ENCODE measurements at places on chromosomes 12 and 14.

GRCh38 chr12:47977046-47977771, 13.8 kb downstream of the TMEM106C start:
- DNase-seq, result no peak

DNA sequence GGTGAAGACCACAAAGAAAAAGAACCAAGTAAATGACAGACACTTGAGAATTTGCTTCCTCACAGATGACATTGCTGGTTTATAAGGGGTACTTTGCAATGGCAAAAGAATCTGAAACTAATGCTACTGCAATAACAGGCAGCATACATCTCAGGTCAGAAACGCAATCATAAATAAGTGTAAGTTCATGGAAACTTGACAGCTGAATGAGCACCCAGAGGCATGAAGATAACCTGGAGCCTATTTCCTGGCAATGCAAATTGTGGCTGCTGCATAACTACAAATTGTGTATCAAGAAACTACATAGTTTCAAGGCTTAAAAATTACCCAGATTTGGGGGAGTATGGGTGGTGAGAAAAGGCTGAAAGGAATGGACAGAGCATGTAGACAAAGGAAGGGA, 8.5 kb upstream of the MYO1A start:
- DNase-seq, result no peak

GRCh38 chr12:19997656-19998400, 370.5 kb upstream of the PDE3A start:
- DNase-seq, result no peak

- no peak for DNase-seq
Measured at GRCh38 chr12:100995201-100995600, 200.6 kb downstream of the ANO4 start.

DNA sequence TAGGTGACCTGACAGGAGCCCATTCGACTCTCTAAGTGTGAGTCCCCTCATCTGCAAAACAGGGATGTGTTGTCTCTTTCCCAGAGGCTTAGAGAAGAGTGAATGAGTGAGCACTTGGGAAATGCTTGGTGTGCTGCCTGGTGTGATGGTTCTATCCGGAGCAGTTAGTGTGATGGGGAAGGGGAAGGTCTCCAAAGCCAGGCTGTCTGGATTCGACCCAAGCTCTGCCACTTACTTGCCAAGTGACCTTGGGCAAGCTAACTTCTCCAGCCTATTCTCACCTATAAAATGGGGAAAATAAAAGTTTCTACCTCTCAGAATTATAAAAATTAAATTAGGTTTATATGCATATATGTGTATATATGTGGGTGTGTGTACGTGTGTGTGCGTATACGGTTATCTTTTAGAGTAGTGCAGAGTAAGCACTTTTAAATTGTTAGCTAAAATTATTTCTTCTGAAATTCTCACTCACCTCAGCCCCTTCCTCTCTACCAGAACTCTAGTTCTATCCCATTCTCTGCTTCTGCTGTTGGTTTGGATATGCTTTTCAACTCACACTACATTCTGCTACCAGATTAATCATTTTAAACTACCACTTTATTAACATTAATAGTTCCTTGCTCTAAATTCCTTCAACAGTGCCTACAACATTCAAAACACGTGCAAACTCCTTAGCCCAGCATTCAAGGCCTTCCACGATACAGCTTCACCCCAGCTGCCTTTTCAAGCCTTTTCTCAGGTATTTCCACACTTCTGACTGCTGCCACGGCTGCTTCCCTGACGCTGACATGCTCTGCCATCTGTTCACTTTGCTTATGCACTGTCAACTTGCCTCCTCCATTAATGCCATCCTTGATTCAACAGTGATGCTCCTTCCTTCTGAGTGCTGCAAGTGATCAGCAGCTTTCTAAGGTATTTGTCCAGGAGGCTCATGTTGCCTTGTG, 55.3 kb downstream of the DICER1 start:
- DNase-seq, result no peak

DNA sequence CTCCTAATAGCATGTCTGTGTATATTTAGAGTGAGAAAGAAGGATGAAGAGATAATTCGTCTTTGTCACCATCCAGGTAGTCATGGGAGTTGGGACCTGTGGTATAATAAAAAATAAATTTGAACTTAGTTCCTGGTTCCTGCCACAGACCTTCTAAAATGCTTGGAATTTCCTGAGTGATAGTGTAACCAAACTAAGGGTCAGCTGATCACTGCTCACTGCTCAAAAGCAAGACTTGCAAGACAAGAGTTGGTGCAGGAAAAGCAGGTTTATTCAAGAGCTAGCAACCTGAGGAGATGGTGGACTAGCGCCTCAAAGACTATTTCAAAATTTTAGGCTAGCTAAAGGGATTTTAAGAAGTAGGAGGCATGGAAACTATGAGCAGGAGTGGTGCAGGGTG, 19.1 kb downstream of the ANG start:
- DNase-seq, result no peak

GRCh38 chr14:59303216-59303615, 114.7 kb downstream of the DAAM1 start:
- no peak for DNase-seq

- DNase-seq, result no peak
Measured at GRCh38 chr14:34713681-34714319, 593 bp downstream of the CFL2 start.

- no peak for DNase-seq
Measured at GRCh38 chr12:26659930-26660329, 173.1 kb downstream of the ITPR2 start.

DNA sequence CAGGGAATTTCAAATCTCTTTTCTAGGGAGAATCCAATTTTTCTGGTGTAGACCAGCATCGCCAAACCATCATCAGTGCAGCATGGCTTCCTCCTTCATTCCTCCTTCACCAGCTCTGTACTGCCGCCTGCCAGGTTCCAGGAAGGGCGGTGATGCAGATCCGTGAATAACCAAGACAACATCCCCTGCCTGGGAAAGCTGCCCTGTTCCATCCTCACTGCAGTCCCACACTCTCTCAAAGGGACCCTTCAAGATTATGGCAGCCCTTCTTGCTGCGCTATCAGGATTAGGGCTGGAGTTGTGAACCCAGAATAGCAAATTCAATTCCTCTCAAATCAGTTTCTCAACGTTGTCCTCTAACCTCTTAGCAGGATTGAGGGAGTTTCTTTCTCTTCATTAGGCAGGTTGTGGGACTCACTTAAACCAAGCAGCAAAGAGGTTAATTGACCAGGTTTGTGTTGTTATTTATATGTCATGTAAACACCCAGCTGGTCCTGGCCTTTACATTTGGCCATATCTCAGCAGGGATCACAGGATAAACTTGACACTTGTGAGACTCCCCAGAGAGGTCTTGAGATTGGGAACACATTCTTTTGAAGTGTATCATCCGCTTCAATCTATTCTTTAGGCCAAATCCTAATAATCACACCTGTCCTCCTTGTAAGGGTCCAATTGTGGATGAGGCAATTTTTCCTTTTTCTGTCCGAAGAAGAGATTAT, 26.2 kb downstream of the TMEM30B start:
- no peak for DNase-seq

- DNase-seq, result no peak
Measured at GRCh38 chr12:131793243-131794022, 34.8 kb upstream of the MMP17 start.

DNA sequence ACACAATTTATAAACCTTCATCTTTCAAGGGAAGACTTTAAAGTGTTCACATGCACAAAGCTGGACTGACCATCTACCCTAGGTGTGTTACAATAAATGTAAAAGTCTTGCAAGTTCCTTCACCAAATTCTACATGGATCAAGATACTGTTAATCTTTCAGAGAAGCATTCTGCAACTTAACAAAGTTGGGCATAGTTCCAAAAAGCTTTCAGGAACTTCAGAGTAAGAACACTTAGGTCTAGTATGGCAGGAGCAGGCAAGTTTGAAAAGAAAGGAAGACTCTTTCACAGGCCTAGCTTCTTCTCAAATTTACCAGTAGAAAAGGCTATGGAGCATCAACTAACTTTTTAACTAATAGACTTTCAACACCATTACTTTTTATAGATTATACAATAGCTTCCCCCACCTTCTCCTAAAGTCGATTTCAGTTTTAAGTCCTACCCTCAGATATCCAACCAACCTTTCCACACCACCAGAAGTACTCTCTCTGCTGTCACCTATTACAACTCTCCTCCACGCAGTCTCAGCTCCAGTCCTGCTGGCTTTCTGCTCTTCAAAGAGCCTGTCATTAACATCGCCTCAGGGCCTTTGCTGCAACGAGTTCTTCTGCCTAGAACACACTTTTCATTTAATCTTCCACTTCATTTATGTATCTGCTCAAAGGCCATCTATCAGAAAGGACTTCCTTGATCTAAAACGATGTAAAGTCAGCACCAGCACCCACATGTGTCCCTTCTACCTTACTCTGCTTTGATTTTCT, 333.9 kb downstream of the CEP128 start:
- no peak for DNase-seq

GRCh38 chr12:109931143-109931542, 31.1 kb downstream of the TCHP start:
- DNase-seq, result no peak

DNA sequence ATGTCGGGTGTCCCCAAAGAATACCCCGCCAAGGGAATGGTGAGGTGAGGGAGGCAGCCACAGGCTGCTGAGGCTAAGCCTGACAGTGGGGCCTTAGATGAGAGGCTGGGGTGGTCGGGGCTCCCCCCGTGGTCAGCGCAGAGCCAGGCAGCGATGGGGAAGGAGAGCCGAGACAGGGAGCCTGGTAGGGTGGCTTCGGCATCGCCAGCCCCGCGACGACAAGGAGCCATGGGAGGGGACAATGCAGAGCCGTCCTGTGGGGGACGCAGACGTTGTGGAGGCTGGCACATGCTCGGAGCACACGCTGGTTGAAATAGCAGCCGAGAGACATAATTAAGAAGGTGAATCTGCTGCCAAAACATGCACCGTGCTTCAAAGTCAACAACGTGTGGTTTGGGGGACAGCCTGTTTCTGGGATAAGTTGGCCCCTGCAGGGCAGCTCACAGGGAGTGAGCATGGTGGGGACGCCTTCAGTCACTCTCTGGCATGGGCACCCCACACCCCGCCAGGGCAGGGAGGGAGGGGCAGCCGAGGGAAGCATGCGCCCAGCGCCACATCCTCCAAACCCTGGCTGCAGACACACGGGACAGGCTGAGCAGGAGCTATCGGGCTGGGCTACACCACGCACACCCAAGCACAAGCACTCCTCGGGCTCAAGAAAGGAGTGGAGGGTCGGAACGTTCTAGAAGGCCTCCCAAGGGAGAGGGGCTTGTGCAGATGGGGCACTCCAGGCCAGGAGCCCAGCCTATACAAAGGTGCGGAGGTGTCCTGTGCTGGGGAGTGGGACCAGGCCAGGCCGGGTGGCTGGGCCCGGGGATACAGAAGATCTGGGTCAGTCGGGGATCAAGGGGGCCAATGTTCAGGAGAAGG, 66.6 kb upstream of the C14orf180 start:
- no peak for DNase-seq

DNA sequence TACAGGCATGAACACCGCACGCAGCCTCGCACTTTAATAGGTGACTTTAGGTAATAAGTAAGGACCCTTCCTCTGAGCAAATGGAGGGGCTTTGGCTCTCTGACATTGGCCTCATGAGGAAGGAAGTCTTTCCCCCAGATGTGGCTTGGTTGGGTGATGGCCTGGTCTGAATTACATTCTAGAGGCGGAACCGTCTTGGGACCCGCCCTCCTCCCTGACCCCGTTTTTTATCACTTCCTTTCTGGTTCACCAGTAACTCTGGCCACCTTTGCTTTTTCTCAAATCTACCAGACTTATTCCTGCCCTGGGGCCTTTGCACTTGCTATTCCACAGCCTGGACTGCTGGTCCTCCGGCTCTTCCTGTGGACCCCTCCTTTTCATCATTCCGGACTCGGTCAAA, 13.4 kb downstream of the ALDH2 start:
- DNase-seq, result no peak

- no peak for DNase-seq
Measured at GRCh38 chr12:52924764-52925716, 20.2 kb upstream of the KRT8 start.

DNA sequence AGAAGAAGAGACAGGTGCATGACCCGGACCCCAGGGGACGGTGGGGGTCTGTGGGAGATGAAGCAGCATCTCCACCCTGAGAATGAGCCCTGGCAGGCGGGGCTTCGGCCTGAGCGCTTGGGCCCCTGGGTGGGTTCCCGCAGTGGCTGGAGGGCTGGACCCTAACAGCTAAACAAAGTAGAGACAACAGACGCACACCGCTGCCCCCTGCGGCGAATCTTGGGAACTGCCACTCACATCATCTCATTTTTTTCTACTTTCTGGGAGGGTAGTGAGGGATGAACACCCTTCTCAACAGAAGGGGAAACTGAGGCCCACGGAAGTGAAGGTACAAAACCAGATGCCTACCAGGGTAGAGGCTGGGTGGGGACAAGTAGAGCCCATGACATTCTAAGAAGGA, 104.7 kb downstream of the RFLNA start:
- DNase-seq, result no peak

DNA sequence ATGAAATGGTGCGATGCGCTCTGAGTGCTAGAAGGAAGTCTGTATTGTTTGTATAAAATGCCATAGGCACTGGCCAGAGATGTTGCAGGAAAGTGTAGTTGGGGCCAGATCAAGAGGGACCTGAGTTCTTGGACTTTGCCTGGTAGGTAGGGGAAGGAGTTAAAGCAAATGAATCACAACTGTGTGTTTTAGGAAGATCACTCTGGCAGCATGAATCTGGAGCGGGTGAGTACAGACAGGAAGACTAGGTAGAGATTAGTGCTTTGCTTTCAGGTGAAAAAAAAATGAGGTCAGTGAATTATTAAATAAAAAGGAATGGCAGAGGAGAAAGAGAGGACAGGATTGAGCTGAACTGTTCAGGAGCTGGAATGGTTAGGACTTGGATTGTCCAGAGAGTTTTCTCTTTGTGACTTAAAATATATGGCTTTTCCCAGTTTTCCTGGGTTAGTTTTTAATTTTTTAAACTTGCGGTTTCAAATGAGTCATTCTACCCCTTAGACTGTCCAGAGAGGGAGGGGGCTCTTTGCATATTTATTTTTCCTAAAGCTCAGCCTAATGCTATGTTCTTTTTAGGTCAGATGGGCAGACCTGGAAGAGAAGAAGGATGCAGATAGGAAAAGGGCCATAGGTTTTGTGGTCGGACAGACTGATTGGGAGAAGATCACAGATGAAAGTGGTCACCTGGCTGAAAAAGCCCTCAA, 41.1 kb downstream of the PROX2 start:
- no peak for DNase-seq

- no peak for DNase-seq
Measured at GRCh38 chr12:101697930-101698799, 725 bp downstream of the CHPT1 start.

DNA sequence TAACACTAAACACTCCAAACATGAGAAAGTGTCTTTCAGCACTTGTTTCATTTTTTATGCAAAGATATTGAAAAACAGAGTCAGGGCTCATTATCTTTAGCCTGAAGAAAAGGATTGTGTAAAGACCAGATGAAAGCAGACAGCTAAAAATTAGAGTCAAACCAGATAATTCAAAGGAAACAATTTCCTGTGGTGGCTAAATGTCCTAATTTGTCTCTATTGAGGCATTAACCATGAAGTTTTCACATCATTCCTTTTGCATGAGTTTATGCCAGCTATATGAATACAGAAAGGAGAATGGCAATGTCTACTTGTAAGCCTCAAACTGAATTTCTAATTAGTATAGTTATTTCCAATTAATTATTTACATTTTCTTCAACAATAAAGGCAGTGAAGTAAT, 338.5 kb downstream of the FSCB start:
- no peak for DNase-seq

GRCh38 chr12:91922139-91922538, 223.5 kb downstream of the BTG1 start:
- no peak for DNase-seq

- no peak for DNase-seq
Measured at GRCh38 chr12:62166525-62166924, 93.7 kb upstream of the USP15 start.

All from activated T-helper 1 cell treated with Interleukin-2 at 50 U/mL for 16 hours (primary cell).